Anterior cingulate cortex (tissue), 58 donors: ENCODE measurements at places on chromosomes 16 and 17.

DNA sequence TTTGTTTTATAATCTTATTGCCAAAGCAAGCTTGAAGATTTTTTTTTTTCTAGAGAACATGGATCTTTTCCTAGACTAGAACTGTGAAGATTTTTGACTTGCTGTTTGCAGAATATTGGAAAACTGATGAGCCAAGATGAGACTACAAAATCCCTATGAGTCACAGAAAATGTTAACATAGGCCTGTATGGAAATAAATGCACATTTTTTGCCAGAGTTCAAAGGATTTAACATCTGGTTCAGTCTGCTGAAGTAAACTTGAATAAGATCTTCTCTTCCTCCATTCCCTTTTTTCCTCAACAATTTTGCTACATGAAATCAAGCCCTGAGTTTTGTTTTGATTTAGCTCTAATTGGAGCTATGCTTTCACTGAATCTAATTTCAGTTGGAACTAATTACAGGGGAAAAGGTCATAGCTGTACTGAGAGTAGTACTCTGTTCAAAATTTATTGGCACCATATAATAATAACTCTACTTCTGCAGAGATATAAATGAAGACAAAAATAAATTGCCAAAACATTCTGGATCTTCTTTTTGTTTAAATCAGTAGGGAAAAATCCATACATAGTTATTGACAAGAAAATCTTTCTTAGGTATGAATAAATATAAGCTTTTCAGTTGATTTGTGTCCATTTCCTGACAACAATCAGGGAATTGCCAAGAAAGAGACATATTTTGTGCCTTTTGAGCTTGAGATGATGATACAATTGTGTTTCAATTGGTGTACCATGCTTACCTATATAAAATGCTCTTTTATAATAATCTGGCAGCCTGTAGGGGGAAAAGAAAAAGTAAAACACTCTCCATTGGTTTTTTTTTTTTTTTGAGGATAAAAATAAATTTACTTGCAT lies 387.5 kb upstream of the GOT2 start:
- DNase-seq, result no peak

GRCh38 chr17:77736721-77737120 lies 221.8 kb upstream of the TNRC6C start:
- no peak for DNase-seq

GRCh38 chr17:39622380-39623006 lies 4.3 kb upstream of the PPP1R1B start:
- no peak for DNase-seq

DNA sequence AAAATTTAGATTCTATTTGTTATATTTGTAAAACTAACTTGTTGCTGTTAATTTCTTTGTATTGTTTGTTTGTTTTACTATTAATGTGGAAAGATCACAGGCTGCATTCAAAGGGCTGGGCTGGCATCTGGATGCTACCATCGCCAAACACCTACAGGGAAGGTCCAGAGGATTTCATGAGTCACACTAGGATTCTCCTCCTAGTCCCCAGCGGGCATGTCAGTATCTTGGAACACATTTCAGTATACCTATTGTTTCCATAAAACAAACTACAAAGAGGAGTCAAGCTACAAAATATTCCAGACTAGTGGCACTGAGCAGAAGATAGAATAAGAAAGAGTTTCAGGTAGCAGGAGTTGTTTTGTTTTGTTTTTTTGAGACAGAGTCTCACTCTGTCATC lies 55.3 kb downstream of the NOG start:
- DNase-seq, result no peak

- DNase-seq, result no peak
These were observed 64.7 kb downstream of the SOX9 start for GRCh38 chr17:72185564-72185963.

GRCh38 chr16:30054451-30054850 lies 11.1 kb upstream of the ALDOA start:
- DNase-seq, result no peak

- DNase-seq, result no peak
These were observed 218.7 kb upstream of the RBFOX1 start for GRCh38 chr16:7113949-7114348.

GRCh38 chr17:37086948-37087347 lies 138.2 kb downstream of the AATF start:
- DNase-seq, result no peak

DNA sequence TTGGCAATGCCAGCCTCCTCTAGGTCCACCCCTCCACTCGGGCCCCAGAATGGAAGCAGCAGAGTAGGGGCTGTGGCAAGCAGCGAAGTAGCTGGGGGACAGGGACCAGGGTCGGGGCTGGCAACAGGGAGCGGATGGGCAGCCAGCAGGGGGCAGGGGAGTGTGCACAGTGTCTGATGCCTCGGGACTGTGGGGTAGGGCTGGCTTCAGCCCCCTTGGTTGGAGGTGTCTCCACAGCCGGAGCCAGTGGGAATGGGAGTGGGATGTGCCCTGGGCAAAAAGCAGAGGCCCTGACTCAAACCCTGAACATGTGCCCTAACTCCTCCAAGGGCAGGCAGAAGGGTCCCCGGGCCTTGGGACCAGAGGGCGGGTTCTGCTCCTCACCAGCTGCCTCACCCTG lies 18.5 kb upstream of the ARHGAP27 start:
- DNase-seq, result no peak

GRCh38 chr17:9286434-9286833 lies 265.1 kb downstream of the NTN1 start:
- no peak for DNase-seq

DNA sequence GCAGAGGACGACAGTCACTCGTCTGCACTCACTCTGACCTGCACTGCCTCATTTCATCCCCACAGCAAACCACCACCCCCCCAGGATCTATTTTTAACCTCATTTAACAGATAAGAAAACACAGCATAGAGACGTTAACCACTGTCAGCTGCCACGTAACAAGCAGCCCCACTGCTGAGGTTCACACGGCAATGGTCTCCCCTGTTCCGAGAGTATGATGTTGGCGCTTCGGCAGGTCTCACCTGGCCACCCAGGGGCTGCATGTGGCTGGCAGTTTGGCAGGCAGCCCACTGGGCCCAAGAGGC lies 16.1 kb downstream of the ZNF469 start:
- DNase-seq, result no peak

GRCh38 chr16:80231888-80232287 lies 308.9 kb upstream of the DYNLRB2 start:
- DNase-seq, result no peak

DNA sequence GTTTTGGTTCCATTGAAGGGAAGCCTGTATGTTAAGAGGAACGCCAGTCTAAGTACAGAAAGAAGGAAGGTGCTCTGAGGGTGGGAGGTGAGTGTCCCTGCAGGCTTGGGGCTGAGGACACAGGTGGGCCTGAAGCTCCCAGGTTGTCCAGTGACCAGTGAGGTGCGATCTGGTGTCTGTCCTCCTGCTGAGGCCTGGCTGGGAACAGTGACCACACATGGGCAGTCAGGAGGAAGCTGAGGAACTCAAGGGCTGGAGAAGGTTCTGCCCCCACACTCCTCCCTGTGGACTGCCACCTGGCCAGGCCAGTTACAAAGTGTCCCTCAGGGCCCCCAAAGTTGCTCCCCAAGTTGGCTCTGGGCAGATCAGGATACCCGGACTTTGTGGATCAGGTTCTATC lies 102.1 kb downstream of the N4BP1 start:
- DNase-seq, result no peak

DNA sequence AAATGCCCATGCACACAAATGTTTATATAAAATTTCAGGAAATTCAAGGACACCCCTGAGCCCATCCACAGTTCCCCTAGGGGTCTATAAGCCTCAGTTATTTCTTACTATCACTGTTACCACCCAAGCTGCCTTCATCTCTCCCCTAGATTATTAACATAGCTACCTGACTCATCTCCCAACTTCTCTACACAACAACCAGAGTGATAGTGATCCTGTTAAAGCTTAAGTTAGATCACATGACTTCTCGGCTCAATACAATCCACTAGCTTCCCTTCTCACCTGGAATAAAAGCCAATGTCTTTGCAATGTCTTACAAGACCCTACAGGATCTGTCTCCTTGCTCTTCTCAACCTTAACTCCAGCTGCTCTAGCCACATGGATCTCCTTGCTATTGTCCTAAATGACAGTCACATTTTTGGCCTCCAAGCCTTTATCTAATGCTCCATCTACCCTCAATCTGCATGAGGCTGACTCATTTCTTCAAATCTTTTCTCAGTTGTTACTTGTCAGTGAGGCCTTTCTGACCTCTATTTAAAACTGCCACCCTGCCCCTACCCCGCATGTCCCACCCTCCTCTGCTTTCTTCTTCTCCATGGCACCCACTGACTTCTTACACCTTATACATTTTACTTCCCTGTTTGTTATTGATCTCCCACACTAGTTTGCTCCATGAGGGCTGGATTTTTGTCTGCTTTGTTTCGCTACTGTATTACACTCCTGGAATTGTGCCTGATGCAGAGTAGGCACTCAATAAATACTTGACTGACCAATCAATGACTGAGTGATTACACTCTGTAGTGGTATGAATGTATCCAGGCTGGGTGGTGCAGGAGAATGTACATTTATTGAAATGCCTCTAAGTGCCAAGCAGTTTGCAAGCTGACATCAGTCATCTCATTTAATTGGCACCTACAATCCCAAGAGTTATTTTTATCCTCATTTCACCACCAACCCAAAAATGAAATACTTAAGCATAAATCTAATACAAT lies 5.2 kb upstream of the LIG3 start:
- DNase-seq, result no peak

GRCh38 chr16:56643833-56644232 lies 5.4 kb downstream of the MT1A start:
- no peak for DNase-seq

DNA sequence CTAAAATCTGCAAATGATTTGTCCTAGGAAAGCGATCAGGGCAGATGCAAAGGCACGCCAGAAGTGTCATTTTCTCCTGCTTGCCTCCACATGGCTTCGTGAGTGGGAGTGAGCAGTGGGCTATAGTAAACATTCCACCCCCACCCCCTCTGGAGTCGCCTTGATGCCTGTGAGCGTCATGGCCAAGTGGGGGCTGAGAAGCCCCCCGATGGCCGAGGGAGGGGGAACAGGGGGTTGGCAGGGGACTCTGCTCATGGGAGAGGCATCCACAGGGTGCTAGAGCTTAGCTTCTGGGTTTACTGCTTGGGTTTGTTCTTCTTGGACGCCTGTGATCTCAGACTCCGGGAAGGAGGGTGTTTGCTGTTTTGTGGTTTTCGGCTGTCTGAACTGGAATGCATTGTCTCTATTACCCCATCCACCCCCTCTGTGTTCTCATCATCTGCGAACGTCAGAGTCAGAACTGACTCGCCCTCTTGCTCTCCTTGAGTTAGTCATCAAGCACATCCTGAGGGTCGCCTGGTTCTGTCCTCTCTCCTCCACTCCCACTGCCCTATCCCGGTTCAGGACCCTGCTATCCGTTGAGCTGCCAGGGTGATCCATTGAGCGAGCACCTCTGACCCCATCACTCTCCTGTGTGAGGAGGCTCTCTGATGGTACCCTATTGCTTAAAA lies 15.4 kb downstream of the TNS4 start:
- DNase-seq, result no peak

- peak; percentile 95 for DNase-seq
These were observed at the start of gene USP32 for GRCh38 chr17:60392042-60392844. Gene USP32 (minus strand): TSS chr17:60392133. CDS start chr17:60391939, 194 bp downstream.

- no peak for DNase-seq
These were observed 7.7 kb downstream of the ZBTB4 start for GRCh38 chr17:7471729-7472128.

- no peak for DNase-seq
These were observed 1023.4 kb downstream of the CDH11 start for GRCh38 chr16:64098451-64098850.

- DNase-seq, result no peak
These were observed 1.5 kb upstream of the NTN3 start for GRCh38 chr16:2469399-2470233.

DNA sequence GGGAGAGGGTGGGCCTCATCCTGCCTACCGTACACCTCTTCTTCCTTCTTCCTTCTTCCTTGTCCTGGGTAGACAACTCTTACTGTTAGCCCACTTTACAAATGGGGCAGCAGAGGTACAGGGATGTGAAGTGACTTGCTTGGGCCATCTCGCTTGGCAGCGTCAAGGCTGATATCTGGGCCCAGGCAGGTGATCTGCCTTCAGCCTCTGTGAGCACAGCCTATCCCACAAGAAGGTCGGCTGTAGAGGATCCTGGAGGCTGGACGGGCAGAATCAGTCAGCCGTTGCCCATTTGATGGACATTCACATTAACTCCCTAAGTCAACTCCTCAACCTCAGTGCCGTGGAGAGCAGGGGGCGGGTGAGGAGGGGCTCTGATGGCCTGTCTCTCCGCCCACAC lies 317.3 kb downstream of the CPPED1 start:
- DNase-seq, result no peak

GRCh38 chr17:57294101-57294500 lies 37.8 kb downstream of the MSI2 start:
- DNase-seq, result no peak

GRCh38 chr17:53039981-53040380 lies 782.7 kb upstream of the KIF2B start:
- DNase-seq, result no peak

GRCh38 chr17:68624381-68624780 lies 23.2 kb upstream of the FAM20A start:
- no peak for DNase-seq

DNA sequence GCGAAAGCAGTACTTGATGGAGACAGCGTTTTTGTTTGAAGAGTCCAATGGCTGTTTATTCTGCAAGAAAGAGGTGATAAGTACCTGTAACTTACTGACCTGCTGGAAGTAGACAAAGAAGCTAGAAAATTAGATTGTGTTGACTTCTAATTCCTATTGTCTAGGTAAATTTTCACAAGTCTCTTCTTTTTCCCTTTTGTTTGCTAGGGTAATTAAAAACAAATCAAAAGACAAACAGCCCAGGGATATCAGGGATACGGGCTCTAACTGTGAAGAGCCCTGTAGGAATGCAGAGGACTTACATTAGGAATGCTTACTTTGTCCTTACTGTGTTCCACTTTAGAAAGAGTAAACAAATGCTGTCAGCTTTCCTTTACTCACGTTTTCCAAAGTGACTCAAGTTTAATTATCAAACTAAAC lies 7.0 kb downstream of the PSME3IP1 start:
- no peak for DNase-seq

GRCh38 chr17:10739386-10739785 lies 9.6 kb upstream of the TMEM220 start:
- no peak for DNase-seq

DNA sequence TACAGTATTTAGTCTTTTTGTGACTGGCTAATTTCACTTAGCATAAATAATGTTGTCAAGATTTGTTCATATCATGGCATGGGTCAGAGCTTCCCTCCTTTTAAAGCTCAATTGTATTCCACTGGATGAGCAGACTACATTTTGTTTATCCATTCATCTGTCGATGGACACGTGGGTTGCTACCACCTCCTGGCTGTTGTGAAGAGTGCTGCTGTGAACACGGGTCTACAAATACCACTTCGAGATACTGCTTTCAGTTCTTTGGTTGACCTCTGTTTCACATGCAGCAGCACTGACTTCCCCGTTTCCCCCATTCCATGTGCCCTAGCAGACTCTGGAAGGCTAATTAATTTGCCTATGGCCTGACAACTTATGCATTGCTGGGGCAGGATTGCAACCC lies 285.4 kb downstream of the SHISA9 start:
- DNase-seq, result no peak
